Osteocyte (in vitro differentiated cells): ENCODE measurements at places on chromosomes 5 and 9. TPM values are rescaled to one million over a fixed set of nuclear protein-coding genes. Genes with fewer than 3 reads are reported as not detected.

C9orf152 gene
- not detected in 2 replicates for total RNA-seq

PCYOX1L gene
- total RNA-seq, result 7.7 TPM in 2 replicates

RECK gene
- 25.7 and 27.1 TPM in 2 replicates for total RNA-seq

PCDHGA10 gene
- total RNA-seq, result 22.4 and 24.0 TPM in 2 replicates

ISL1 gene
- total RNA-seq, result not detected in 2 replicates

PCDHGA1 gene
- 0.13 TPM in 1 of 2 replicates, not detected in the other for total RNA-seq

WDR38 gene
- total RNA-seq, result not detected in 2 replicates

SPINK6 gene
- total RNA-seq, result not detected in 2 replicates

MRPL50 gene
- total RNA-seq, result 6.6 and 7.4 TPM in 2 replicates

DNA sequence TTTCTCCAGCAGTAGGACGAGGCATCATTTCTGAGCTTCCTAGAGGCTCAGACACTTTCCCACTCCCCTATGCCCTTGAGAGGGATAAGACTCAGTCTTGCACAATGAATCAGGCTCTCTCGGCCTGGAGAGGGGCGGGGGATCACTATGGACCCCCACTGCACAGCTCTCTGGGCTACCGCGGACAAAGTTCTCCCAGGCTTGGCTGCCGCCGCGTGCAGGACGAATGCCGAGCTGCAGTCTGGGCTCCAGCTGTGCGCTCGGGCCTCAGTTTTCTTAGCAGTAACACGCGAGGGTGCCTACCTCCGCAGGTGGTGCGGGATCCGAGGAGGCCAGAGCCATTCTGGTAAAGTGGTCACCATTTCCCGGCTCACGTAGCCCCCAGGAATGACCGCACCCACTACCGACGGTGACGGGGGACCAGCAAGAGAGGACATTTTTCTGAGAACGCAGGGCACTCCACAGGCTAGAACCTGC lies 3.4 kb upstream of the MYORG start:
- peak; percentile 76 for DNase-seq

- no peak for DNase-seq
Observed at GRCh38 chr5:118531276-118531675, 457.1 kb downstream of the DTWD2 start.

- DNase-seq, result no peak
Observed at GRCh38 chr5:73424556-73424977, 24.0 kb downstream of the FOXD1 start.

DNA sequence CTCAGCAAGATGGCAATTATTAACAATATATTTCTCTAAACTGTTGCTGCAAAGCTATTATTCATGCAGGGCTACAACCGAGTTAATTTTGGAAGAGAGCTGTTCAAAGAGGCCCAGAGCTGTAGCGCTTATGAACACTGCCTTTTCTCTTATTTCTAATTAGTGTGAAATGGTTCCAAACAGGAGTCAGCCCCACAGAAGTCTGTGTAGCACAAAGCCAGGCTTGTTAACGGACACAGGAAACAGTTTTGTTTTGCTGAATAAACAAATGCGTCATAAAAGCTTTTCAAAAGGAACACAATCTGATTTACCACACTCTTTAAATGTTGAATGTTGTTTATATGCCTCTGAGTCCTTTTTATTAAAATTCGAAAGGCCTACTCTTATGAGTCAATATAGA lies 396.5 kb downstream of the ANXA1 start:
- DNase-seq, result no peak

- DNase-seq, result no peak
Observed at GRCh38 chr5:52844885-52845284, 57.2 kb downstream of the ITGA1 start.

DNA sequence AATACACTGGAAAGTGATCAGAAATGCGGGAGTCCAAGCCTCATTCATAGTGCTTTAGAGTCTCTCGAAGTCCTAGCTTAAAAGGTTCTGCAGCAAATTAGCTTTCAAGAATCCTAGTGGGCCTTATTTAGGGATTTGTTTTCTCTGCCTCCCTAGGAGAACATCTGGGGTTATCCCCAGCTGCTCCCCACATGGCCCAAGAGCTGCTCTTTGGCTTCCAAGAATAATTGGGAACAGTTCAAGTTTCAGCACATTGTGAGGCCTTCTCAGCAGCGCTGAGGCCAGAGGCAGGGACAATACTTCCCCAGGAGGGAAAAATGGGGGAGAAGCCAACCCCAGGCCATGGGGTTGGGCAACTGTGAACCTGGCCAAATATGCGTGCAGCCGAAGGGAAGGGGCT lies 108.7 kb downstream of the LIFR start:
- no peak for DNase-seq

DNA sequence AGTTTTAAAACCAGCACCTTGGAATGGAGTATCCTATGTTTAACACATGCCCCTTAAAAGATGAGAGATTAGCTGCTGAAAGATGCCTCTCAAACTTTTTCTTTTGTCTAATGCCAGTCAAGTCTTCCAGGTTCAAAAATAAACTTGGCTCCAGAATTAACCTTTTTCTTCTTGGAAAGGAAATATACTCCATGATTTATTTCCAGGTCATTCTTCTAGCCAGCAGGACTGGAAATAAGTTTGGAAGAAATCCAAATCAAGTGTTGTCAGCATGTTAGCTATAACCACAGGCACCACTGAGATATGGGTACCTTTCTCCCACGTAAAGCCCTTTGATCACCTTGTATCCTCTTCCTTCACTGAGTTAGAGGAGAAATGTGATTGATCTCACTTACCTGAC lies 56.1 kb downstream of the NLN start:
- DNase-seq, result no peak

DNA sequence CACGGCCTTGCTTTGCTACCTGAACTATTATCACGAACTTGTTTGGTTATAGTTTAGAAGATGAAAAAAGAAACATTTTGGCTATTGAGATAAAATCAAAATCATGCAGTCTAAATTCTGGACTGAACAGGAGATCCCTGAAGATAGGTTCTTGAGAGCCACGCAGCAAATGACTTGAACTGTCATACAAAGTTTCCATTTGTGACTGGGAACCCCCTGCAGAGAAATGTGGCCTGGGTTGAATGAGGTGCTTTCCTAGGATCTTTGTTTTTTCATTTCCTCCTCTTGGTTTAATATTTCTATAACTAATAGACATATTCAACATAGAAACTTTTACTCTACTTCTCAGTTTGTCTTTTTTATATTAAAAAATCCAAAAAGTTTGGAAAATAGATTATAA lies 184.7 kb upstream of the TRPM3 start:
- no peak for DNase-seq

DNA sequence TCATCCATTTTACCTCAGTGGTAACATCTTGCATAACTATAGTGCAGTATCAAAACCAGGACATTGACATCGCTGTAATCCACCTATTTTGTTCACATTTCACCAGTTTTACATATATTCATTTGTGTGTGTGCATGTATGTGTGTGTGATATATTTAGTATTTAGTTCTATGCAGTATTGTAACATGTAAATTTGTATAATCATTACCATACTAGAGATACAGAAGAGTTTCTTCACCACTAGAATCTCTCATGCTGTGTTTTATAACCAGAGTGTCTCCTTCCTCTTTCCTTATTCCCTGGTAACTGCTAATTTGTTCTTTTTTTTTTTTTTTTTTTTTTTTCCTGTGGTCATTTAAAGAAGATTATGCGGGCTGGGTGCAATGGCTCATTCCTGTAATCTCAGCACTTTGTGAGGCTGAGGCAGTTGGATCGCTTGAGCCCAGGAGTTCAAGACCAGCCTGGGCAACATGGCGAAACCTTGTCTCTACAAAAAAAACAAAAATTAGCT lies 11.0 kb downstream of the RASA1 start:
- DNase-seq, result no peak

DNA sequence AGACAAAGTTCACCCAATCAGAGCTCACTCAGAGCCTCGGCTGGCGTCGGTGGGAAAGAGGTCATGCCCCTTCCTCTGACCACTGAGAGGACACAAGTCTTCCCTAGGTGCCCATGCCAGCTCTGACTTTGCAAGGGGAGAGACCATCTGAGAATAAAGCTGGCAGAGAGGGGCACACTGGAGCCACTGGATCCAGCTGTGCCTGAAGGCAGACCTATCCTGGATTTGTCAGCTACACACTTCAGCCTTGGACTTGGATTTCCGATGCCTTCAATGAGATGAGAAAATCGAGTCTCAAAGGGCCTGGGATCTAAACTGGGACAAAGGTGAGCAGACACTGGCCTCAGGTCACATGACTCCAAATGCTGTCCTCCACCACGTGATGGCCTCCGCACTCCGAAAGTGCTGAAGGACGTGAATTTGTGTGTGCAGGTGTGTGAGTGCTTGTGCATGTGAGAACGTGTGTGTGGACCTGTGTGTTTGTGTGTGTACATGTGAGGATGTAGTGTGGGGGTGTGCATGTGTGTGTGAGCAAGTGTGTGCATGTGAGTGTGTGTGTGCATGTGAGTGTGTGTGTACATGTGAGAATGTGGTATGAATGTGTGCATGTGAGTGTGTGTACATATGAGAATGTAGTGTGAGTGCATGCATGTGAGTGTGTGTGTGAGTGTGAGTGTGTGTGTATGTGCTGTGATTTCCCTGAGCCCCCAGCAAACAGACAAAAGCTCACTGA lies 37.9 kb downstream of the BARX1 start:
- no peak for DNase-seq

GRCh38 chr5:98482321-98483300 lies 290.9 kb upstream of the RGMB start:
- no peak for DNase-seq

DNA sequence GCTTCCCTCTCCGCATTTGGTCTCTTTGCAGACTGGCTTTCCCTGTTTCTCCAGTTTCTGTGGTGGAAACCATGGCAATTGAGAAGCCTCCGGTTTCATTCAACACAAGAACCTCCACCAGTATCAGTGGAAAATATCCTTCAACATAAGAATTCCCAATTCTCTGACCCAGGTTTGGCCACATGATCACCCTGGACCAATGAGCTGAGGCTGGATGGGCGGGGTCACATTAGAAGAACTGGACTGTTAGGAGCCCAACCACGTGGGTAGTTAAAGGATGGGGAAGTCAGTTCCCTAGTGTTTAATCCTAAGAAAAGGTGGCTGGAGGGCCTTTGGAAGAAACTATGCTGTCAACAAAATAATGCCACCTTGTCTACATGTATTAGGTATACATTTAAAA lies 336.3 kb downstream of the DMRT2 start:
- no peak for DNase-seq

GRCh38 chr5:42015681-42016080 lies 90.6 kb downstream of the FBXO4 start:
- no peak for DNase-seq

DNA sequence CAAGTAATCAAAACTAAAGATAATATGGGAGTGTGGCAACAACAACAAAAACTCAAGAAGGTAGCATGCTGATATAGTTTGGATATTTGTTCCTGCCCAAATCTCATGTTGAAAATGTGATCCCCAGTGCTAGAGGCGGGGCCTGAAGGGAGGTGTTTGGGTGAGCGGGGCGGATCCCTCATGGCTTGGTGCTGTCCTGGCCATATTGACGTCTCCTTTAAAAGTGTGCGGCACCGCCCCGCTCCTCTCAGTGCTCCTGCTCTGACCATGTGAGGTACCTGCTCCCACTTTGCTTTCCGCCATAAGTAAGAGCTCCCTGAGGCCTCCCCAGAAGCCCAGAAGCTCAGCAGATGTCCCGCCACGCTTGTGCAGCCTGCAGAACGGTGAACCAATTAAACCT lies 25.6 kb downstream of the MED27 start:
- DNase-seq, result no peak

DNA sequence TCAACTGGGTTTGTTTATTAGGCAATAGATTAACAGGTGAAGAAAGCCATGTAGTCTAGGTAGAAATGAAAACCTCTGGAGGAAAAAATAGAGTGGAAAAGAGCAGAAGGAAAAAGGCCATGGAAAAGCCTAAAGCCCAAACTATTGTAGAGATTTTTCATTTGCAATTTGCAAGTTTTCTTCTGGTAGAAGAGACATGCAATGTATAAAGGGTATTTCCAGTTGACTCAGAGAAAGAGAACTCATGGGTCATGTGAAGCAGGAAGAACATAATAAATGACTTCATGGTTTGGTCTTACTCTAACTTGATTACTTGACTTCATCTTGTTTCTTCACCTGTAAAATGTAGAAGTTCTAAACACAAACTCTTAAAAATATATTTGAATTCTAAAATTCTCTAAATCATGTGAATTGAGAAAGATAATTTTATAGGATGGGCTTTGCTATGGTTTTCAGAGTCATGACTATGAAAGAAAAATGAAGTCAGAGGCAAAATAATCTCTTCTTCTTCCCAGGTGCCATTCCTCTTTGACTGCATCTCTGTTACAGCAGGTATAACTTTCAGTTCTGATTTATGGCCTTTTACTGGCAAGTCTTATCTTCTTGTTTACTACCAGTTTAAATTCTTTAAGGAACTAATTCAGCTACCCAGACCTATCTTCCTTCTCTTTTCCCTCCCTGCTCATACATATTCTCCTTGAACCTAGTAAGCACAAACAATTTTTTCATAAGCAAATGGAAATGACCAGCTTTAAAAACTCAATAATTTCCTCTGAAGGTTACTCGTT lies 47.7 kb upstream of the TMC1 start:
- DNase-seq, result no peak

- DNase-seq, result no peak
Observed at GRCh38 chr5:93193431-93194347, 387.3 kb downstream of the NR2F1-AS1 start.

GRCh38 chr5:109849478-109850088 lies 159.9 kb downstream of the MAN2A1 start:
- DNase-seq, result no peak

GRCh38 chr5:159772698-159773061 lies 143.6 kb upstream of the ADRA1B start:
- DNase-seq, result no peak

GRCh38 chr9:136604823-136605525 lies 57.7 kb upstream of the EGFL7 start:
- DNase-seq, result no peak

GRCh38 chr9:85228111-85228855 lies 513.5 kb downstream of the AGTPBP1 start:
- no peak for DNase-seq

- no peak for DNase-seq
Observed at GRCh38 chr9:119789987-119790386, 420.8 kb upstream of the BRINP1 start.

DNA sequence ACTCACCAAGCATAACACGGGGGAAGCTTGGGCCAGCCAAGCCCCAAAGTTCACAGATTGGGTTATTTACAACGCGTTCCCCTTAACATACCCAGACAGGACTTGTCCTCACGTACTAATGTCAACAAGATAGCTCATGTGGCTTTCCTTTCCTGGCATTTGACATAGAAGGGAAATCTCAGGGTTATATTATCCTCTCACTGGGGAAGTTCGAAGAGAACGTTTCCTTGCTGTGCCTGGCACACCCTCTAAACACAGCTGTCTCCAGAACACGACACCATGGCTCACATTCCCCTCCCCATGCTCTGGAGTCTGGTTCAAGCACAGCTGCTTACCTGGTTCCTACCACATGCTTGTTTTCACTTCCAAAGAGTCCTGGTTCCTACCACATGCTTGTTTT lies 46.8 kb upstream of the OTULINL start:
- peak; percentile 3 for DNase-seq
